ENCODE measurements at places on chromosomes 1 and 21.

DNA sequence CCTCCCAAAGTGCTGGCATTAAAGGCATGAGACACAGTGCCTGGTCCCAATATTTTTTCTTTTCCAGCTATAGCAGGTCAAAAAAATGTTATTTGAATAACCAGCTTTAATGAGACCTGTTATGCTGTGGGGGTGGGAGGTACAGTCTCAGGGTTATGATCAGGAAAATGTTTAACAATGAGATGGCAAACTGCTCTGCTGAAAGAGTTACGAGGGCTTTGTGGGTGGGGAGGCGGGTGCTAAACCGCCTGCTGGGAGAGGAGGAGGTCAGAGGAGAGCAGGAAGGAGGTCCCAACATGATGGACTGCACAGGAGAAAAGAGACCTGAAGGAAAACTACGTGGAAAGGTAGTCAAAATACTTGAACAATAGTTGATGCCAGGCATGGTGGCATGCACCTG lies 126.0 kb upstream of the B3GALT2 start:
- DNase-seq: no peak

- DNase-seq: no peak
Observed at GRCh38 chr1:84847253-84848250, 45.5 kb downstream of the LPAR3 start.

GRCh38 chr1:30762152-30762929 lies 4.8 kb upstream of the LAPTM5 start:
- DNase-seq: no peak

GRCh38 chr21:42135386-42136052 lies 64.4 kb downstream of the UMODL1 start:
- no peak for DNase-seq

DNA sequence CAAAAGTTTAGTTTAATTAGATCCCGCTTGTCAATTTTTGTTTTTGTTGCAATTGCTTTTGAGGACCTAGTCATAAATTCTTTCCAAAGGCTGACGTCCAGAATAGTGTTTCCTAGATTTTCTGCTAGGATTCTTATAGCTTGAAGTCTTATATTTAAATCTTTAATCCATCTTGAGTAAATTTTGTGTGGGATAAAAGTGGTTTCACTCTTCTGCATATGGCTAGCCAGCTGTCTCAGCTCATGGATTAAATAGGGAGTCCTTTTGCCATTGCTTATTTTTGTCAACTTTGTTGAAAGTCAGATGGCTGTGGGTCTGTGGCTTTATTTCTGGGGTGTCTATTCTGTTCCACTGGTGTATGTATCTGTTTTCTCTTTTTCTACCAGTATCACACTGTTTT lies 801.3 kb upstream of the ADGRL4 start:
- no peak for DNase-seq

- DNase-seq: no peak
Observed at GRCh38 chr1:3669421-3669821, 17.1 kb downstream of the TP73 start.

GRCh38 chr1:97334454-97334853 lies 586.4 kb downstream of the DPYD start:
- no peak for DNase-seq

Data from frontal cortex (tissue), 4 donors.